ENCODE measurements at places on chromosomes 16 and 17.

GRCh38 chr16:11326737-11327276 is 18.5 kb upstream of the RMI2 start:
- DNase-seq, result no peak

DNA sequence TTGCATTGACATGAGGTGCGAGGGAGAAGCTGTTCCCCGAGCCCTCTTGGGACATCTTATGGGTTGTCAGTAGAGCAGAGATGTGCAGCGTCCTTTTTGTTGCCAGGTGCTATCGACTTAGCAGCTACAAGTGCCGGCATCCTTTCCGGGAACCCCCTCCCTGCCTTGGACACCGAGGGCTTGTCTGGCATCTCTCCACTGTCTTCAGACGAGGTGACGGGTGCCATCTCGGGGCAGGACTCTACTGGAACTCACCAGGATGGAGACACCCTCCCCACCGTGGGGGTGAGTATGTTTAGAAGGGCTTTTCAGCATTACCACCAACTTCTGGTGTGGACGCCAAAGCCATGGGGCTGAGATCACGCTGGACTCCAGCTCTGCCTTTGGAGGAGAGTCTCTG is 11.8 kb upstream of the JPT2 start:
- DNase-seq, result no peak

DNA sequence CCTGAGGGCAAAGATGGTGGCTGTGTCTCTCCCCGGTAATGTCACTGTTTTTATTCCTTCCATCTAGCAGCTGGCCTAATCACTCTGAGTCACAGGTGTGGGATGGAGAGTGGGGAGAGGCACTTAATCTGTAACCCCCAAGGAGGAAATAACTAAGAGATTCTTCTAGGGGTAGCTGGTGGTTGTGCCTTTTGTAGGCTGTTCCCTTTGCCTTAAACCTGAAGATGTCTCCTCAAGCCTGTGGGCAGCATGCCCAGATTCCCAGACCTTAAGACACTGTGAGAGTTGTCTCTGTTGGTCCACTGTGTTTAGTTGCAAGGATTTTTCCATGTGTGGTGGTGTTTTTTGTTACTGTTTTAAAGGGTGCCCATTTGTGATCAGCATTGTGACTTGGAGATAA is 5.5 kb upstream of the RAPGEFL1 start:
- DNase-seq, result no peak

DNA sequence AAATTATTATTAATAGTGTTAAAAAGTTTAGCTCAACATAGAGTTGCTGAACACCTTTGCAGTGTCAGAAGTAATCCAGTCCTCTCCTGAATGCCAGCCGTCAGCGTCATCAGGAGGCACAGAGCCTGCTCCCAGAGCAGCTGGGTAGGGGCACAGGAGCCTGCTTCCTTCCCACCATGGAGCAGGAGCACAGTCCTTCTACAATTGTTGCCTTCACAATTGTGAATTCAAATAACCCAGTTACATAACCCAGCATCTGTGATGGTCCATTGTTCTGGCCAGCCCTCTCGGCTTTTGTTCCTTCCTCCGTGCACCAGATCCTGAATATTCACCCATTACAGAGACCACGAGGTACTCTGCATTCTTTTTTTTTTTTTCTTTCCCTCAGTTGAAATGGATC is 393.9 kb upstream of the MAF start:
- DNase-seq, result no peak

DNA sequence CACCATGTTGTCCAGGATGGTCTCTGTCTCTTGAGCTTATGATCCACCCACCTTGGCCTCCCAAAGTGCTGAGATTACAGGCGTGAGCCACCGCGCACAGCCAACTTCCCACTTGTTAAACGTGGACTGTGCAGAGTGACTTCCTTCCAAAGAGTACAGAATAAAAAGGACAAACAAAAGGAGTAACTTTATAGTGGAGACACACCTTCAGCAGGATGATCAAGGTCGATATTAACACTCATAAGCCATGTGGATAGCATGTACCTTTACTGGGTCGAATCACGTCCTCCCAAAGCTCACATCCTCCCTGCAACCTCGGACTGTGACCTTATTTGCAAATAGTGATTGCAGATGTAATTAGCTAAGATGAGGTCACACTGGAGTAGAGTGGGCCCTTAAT is 10.1 kb upstream of the ZFP1 start:
- DNase-seq, result no peak

DNA sequence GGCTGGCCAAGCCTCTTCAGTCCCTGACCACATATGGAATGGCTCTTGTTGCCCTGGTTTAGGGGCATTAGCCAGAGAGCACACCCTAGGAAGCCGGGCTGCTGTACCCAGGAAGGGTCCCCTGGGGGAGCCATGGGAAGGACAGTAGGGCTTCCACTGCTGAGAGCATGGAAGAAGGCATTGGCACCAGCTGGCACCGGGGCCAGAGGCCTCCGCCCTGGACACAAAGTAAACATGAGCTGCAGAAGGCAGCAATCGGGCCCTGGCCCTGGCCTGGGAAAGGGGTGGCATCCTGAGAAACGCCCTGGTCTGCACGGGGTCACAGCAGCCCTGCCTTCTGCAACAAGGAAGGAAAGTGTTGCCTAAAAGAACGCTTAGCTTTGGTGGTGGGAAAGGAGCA is 49.4 kb downstream of the VAC14 start:
- DNase-seq, result no peak

DNA sequence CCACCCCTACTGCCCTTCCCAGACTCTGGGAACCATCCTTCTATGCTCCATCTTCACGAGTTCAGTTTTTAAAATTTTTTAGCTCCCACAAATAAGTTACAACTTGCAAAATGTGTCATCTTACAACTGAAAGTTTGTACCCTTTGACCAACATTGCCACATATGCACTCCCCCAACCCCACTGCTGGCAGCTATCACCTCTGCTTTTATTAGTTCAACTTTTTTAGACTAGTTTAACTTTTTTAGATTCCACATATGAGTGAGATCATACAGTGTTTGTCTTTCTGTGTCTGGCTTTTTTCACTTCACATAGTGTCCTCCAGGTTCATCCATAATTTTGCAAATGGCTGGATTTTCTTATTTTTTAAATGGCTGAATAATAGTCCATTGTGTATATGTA is 7.7 kb downstream of the GPT2 start:
- DNase-seq, result no peak

DNA sequence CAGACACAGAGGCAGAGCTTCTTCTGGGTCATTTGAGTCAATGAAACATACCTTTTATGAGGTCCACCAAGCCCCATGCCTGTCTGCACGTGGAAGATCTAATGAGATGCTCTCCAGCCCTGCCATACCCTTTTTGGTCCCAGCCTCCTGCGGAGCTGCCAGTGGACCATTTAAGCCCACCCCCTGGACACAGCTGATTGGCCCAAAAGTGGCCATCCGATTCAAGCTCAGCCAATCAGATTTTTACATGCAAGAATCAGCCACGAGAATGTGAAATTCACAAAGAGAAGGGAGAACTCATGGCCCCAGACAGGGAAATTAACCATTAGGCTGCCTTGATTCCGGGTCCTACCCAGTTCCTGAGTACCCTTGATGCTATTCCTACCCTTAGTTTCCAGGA is 231.0 kb upstream of the EEF2KMT start:
- DNase-seq, result no peak

GRCh38 chr17:4175921-4176807 is 33.2 kb downstream of the CYB5D2 start:
- no peak for DNase-seq

GRCh38 chr17:4859816-4860625 is 26.9 kb downstream of the MINK1 start:
- DNase-seq, result no peak

GRCh38 chr17:65718601-65719000 is 157.2 kb upstream of the AXIN2 start:
- no peak for DNase-seq

- DNase-seq, result no peak
Observed at GRCh38 chr17:34527908-34528470, 51.4 kb upstream of the TMEM132E start.

- no peak for DNase-seq
Observed at GRCh38 chr17:61803216-61803615, 60.1 kb downstream of the BRIP1 start.

DNA sequence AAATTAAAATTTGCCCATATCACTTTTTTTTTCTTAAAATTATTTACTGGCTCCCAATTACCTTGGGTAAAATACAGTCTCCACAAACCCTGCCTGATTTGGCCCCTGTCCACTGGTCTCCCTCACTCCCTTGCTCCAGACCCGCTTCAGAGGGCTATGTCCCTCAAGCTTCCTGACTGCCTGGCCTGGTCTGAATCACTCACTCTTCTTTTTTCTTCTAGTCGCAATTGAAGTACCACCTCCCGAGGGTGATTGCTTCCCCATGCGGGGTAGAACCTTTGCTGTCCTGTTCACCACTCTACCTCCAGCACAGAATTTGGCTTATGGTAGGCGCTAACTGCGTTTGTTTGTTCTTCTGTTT is 598 bp upstream of the PGAP3 start:
- DNase-seq, result no peak

- no peak for DNase-seq
Observed at GRCh38 chr16:89325861-89326471, 108.5 kb downstream of the ZNF778 start.

GRCh38 chr17:64685705-64686104 is 23.6 kb upstream of the SMURF2 start:
- no peak for DNase-seq

GRCh38 chr17:38789185-38789584 is 10.2 kb downstream of the PIP4K2B start:
- no peak for DNase-seq

DNA sequence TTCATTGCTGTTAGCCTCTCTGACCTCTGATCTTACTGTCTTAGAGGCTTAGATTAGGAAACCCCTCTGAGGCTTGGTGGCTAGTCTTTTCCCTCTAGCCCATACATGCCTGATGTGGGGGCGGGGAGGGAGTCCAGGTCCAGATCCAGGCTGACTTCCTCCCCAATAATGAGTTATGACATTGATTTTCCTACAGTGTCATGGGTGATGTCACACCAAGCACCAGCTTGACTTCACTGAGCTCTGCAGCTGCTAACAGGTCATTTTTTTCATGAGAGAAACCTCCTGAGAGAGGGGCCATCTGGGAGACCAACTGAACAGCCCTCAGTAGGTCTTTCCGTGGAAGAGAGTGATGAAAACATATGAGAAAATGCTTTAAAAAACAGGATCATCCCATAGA is 180.2 kb upstream of the N4BP1 start:
- DNase-seq, result no peak

- no peak for DNase-seq
Observed at GRCh38 chr17:59753522-59754467, 46.3 kb downstream of the VMP1 start.

DNA sequence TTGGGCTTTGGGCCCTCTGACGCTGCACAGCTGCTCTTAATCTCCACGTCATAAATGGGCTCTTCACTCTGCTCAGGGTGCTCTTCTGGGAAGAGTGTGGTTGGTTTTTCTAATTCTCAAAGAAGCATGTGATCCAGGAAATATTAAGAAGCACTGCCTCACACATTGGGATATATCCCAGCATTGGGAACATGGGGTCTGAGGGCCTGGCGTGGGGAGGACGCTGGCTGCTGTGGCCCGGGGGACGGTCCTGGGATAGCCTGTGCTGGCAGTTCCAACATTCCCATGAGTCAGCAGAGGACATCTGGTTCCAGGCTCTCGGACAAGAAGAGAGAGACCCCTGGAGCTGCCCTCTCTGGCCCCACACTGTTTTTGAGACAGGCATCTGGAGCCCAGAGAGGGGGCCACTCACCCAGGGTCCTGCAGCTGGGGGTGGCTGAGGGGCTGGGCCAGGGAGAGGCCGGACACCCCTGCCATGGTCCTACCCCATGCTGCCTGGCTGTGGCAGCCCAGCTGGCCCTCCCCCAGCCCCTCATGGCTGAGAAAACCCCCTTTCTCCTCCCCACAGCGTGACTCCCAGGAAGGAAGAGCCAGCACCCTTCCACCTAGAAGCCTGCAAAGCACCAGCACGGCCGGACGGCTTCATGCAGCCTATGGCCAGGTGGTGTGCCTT is 58.8 kb downstream of the NT5M start:
- DNase-seq, result no peak

GRCh38 chr16:68453816-68454215 is 5.5 kb upstream of the SMPD3 start:
- no peak for DNase-seq
